Activated CD4-positive, alpha-beta T cell treated with anti-CD3 and anti-CD28 coated beads for 36 hours (primary cell): ENCODE measurements at places on chromosomes 7 and 10.

GRCh38 chr7:96657347-96658021 lies 52.2 kb downstream of the SEM1 start:
- DNase-seq, result no peak

- peak; percentile 15 for DNase-seq
These were observed 24.8 kb upstream of the ZNF800 start for GRCh38 chr7:127417346-127417745.

GRCh38 chr10:86067436-86068050 lies 299.1 kb downstream of the GRID1 start:
- no peak for DNase-seq

GRCh38 chr10:12510984-12511383 lies 161.6 kb downstream of the CAMK1D start:
- no peak for DNase-seq

DNA sequence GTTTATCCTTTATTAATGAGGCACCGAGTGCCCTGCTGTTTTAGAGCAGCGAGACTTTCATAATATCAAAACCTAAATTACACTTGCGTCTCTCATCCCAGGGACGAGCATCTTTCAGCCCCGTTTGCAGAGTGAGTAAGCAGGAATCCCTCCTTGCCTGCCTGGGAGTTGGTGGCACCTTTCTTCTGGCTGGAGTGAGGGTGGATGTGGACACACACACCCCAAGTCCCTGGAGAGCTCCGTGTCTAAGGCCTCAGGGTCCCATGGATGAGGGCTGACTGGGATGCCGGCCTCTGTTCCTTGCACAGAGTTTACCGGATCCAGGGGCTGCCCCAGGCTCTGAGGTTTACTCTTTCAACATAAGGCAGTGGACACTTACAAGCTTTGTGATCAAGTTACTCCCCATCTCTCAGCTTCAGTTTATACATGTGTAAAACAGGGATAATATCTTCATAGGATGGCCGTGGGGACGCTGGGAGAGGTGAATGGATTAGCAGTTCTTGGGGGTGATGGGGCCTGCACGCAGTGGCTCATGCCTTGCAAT lies 24.5 kb downstream of the POLL start:
- DNase-seq, result no peak

- DNase-seq, result no peak
These were observed 75.3 kb upstream of the GRB10 start for GRCh38 chr7:50857804-50858489.

GRCh38 chr7:22823142-22823497 lies 471 bp upstream of the TOMM7 start:
- no peak for DNase-seq

- peak; percentile 82 for DNase-seq
These were observed 84.8 kb upstream of the COL13A1 start for GRCh38 chr10:69716711-69717560.

GRCh38 chr10:124984376-124984775 lies 42.5 kb downstream of the ZRANB1 start:
- no peak for DNase-seq

- DNase-seq, result peak; percentile 59
These were observed 180.5 kb upstream of the PRSS58 start for GRCh38 chr7:142438235-142438922.

- DNase-seq, result no peak
These were observed 93.9 kb downstream of the CHN2 start for GRCh38 chr7:29288181-29289091.

DNA sequence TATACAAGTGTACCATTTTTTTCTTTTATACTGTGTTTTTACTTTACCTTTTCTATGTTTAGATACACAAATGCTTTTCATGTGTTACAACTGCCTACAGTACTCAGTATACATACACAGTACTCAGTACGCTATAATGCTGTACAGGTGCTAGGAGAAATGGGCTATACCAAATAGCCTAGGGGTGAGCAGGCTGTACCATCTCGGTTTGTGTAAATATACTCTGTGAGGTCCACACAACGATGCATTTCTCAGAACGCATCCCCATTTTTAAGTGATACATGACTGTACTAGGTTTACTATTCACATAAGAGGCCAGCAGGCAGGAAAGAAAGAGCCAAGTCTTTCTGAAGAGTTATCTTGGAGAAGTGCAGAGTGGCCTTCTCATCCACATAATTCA lies 426.4 kb upstream of the MTPN start:
- DNase-seq, result no peak

DNA sequence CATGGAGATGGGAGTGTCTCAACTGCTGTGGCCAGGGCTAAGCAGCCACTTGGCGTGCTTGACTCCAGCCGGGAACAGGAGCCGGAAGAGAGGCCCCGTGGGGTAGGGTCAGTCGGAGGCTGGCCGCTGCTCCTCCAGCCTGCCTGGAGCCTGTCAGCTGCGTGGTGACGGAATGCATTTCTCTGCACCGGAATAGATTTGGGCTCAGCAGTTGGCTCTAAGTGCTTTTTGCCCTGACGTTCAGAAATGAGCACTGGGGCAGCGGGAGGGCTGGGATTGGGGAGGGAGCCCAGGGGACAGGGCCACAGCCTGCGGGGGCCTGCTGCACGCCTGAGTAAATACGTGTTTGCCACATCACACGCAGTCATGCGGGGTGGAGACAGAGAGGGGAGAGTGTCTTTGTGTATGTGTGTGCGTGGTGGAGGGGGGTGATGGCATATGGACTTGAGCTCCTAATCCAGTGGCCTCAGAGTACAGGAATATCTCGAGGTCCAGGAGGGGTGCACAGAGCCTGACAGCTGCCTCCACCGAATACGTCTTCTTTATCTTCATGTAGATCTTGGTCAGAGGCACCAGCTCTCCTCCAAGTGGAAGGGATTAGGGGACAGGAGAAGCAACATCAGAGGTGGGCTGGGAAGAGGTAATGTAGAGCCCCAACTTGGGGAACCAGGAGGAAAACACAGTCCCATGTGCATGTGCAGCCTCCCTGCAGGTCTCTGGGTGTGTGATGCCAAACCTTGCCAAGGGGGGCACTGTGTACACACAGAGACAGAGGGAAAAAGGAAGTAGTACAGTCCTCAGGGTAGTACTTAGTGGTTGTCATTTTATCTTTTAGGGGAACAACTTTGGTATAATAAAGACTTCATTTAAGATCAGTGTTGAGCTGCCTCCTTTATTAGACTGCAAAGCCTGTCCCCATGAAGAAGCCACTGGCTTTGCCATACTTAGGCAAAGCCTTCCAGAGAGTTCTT lies 151.4 kb downstream of the CDH23 start:
- DNase-seq, result peak; percentile 51

DNA sequence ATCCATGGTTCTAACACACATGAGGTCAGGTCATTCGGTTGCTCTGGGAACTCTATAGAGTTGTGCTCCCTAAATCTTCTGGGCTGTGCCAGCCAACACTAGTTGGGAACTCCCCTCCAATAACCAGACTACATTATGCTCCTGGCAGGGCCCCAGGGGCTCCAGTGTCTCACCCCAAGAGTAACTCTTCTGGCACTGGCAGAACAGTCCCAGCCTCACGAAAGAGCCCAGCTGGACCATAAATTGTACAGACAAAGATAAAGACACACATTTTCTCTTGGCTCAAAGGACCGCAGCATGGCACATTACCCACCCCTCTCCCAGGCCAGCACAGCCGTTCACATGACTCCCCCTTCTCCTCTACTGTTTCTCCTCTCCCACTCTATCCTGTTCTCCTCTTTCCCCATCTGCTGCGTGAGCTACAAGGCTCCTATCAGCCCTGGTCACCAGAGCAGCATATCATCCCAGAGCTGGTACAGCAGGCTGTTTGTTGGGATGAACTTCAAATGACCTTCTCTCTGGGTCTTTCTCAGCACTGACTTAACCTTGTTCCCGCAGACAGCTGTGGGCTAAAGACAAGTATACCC lies 230.6 kb downstream of the PLXNA4 start:
- no peak for DNase-seq

- DNase-seq, result no peak
These were observed 45.0 kb upstream of the DIP2C start for GRCh38 chr10:734481-734880.

DNA sequence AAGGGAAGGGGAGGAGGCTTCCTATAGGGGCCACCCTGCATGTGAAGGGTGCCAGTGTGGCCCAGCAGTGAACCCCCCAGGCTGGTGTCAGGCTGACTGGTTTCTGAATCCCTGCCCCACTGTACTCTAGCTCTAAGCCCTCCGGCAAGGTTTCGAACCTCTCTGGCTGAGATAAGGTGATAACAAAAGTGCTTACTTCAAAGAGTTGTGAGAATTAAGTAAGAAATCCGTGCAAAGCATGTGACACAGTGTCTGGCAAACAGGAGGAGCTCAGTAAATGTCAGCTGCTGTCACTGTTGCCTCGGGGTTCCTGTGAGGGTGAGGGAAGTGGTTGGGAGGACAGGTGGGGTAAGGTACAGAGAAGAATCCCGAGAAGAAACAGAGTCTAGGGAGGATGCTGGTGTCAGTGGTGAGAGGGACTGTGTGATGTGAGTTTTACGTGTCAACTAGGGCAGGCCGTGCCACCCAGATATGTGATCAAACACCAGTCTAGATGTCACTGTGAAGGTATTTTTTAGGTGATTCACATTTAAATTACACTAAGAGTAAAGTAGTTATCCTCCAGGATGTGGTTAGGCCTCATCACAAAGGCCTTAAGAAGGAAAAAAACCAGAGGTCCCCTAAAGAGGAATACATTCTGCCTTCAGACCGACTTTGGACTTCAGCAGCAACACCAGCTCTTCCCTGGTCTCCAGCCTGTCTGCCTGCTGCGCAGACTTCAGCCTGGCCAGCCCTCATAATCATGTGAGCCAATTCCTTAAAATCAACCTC lies 64.4 kb downstream of the BPGM start:
- DNase-seq, result peak; percentile 80

DNA sequence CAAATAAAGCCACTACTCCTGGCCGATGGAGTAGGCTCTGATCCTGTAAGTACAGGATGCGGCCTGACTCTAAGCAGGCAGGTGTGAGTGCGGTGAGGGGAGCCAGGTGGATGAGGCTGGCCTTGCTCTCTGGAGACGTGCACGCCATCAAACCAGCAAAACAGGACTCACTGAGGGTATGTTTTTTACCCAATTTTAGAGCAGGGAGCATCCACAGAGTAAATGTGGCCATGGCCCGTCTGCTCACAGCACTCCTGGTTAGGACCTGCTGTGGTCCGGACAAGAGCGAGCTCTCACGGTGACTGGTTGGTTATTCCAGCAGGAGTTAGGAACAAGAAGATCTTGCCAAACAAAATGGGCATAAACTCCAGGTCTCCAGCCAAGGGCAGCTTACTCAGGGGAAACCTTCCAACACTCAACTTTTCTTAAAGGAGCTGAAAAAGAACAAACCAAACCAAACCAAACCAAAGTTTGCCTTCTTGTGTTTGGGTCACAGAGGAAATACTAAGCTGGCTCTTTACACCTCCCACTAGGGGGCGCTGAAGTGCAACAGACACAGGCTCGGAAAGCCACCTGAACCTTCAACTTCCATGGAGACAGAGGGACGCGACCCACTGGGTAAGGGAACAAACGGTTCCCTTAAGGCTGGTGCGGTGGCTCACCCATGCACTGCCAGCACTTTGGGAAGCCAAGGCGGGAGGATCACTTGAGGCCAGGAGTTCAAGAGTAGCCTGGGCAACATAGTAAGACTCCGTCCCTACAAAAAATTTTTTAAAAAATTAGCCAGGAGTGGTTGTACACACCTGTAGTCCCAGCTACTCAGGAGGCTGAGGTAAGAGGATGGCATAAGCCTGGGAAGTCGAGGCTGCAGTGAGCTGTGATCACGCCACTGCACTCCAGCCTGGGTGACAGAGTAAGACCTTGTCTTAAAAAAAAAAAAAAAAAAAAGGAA lies 122.4 kb downstream of the CLEC2L start:
- DNase-seq, result peak; percentile 92

DNA sequence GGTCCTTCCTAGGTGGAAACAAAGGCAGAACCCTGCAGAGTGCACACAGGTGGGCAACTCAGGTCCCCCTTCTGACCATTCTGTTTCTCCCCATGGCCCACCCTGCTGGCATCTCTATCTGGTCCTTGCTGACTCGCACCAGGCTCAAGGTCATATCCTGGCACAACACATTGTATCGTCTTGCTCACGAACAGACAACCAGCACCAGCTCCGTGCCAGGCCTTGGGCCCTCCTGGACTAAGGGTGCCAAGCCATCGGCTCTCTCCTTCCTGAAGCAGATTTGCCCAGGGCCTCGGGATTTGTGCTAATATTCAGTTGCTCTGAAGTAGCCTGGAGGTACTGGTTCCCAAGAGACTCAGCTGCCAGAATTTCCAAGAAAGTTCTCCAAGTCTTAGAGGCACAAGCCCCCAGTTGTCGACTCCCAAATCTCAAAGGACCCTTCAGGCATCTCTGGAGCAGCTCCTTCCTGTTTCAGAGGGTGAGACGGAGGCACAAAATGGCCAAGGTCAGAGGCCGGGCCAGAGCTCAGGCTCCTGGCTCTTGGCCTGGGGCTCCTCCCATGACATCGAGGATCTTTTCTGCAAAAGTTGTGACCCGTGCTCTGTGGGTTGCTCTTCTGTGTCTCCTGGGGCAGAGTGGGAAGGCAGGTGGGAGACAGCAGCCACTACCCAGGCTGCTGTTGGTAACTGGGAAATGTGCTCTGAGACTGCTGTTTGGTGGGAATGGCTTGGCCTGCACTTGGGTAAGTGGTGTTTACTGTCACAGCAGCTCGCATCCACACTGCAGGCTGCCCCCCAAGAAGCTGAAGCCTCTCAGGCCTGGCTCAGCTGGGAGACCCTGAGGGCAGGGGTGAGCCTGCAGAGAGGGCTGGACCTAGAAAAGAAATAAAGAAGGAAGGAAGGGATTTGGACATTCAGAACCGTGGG lies 121.3 kb downstream of the RGS10 start:
- DNase-seq, result no peak

GRCh38 chr10:121710207-121710606 lies 112.0 kb upstream of the FGFR2 start:
- DNase-seq, result no peak

GRCh38 chr10:97640174-97640867 lies at the start of gene PI4K2A:
Gene PI4K2A, plus strand, starts transcription at chr10:97640671. Its CDS starts 72 bp downstream, at chr10:97640743.
- peak; percentile 100 for DNase-seq

- DNase-seq, result no peak
These were observed 141.2 kb downstream of the GLI3 start for GRCh38 chr7:42095791-42096190.

DNA sequence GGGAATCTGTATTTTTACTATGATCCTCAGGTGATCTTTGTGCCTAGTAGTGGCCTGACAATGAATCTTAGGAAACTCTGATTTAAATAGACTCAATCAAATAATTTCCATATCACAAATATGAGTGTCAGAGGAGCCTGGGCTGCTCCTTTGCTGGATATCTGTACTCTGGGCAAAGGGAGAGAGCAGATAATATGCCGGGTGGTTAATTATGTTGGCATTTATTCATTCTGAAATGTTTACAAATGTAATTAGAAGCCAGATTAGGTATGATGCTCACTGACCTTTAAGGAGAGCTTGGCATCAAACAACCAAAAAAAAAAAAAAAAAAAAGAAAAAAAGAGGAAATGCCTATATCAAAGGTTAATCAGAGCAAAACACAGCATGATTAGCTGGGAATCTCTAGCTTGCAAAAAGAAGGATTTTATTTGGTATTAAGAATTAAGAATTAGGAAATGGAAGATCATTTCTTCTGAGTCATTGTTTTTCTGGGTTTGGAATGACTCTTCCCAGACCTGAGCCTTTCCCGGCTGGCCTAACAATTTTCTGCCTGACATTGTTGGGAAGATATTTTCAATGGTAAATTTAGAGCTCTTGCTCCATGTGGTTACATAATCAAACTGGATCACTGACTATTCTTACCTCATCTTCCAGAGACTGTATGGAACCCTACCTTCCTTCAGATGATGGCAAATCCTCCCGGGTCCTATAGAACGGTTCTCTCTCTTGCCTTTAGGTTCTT lies 365.3 kb downstream of the REEP3 start:
- no peak for DNase-seq
